NCI-H1694 (cell line): ENCODE measurements at places on chromosomes 13 and 19.
A peak's percentile ranks its signal among the peaks of the same experiment; 100 is the strongest.

- no peak for DNase-seq
Observed at GRCh38 chr13:26834646-26835045, 74.1 kb upstream of the GPR12 start.

GRCh38 chr19:16508546-16508945, 12.4 kb downstream of the C19orf44 start:
- DNase-seq, result no peak

GRCh38 chr13:27120811-27121210, 50.8 kb downstream of the USP12 start:
- DNase-seq, result no peak

DNA sequence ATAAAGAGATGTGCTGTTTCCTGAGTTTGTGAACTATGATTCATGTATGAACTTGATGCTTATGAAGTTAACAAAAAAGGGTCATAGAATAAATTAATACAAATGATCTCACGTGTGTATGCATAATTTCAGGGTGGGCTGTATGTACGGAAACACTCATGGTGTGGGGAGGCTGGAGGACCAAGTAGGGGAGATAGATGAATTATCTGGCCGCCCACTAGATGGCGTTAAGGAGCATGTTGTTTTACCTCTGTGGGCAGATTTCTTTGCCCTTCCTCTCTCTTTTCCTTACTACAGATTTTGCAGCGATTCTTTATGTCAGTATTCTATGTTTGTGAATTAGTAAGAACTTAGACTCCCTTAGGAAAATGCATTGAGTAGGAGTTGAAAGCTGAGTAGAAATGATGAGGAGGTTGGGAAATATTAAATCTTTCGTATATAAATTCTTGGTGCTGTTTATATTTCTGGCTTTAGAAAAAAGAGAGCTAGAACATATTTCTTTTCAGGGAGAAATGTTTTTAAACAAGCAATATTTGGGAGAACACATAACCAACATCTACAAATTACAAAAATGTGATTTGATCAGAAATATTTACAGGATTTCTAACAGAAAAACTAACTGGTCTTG, 47.4 kb upstream of the TMTC4 start:
- DNase-seq, result peak; percentile 87

GRCh38 chr19:33430674-33431277, 57.3 kb downstream of the CEBPG start:
- DNase-seq, result peak; percentile 78

DNA sequence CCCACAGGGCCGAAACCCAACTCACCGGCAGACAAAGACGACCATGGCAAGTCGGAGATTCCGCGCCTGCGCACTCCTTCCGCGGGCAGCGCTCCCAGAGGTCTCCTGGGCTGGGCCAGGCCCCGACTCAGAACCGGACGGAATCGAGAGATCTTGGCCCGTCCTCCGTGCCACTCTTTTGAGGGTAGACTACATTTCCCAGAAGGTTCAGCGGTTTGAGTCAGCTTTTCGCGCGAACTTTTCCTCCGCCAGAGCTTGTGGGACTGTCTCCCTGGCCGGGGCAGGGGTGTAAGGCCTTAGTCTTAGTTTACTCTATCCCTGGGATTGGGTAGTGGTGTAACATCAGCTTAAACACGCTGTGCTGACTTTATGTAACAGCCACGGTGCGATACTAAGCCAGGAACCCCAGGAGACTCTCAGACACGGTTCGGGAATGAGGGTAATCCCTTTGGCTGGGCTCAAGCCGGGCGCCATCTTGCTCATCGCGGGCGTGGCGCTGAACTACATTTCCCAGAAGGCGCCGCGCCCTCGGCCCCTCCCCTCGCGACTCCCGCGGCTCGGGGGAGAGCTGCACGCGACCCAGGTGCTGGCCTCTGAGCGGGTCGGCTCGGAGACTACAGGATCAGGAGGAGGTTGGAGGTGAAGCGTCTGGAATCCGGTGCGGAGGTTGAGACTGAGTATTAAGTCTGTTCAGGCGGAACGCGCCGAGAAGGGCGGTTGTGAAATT, at the start of gene ZNF260:
ZNF260 (minus strand) TSS at position 78 of the 727 bp plus-strand sequence. CDS start 13,033 bp downstream, outside the sequence.
- peak; percentile 95 for DNase-seq

GRCh38 chr13:107170270-107170931, 602.5 kb upstream of the ARGLU1 start:
- peak; percentile 8 for DNase-seq

GRCh38 chr13:30148786-30149185, 158.6 kb downstream of the KATNAL1 start:
- no peak for DNase-seq

GRCh38 chr13:66984241-66984640, 245.9 kb downstream of the PCDH9 start:
- DNase-seq, result no peak

GRCh38 chr19:41307090-41307875, 2.7 kb upstream of the CCDC97 start:
- DNase-seq, result no peak

DNA sequence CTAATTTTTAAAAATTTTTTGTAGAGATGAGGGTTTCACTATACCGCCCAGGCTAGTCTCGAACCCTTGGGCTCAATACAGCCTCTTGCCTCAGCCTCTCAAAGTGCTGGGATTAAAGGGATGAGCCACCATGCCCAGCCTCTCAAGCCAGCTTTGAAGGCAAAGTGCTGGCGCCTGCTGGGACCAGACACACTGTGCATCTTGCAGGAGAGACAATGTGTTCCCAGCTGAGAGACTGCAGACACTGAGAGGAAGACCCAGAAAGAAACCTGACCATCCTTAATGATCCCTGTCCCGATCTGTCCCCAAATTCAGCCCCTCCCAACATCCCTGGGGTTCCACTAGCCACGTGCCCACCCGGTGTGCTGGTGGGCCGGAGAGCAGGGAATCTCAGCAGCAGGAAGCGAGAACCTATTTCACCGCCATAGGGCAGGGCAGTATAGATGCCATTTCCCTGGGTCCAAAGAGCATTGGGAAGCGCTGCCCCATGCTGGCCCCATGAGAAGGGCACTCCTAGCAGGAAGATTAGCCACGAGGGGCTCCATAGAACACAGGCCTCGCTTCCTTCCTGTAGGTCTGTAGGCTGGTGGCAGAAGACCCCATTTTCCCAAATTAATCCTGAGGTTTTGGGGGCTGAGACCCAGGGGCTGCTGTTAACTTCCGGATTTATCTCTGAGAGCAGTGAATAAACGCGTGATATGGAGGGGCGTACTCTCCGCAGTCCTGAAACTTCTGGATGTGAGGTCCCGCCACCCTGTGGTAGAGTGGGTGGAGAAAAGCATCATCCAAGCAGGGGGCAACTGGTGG, 968 bp downstream of the RAVER1 start:
- DNase-seq, result no peak

- DNase-seq, result no peak
Observed at GRCh38 chr13:76732367-76732766, 153.8 kb downstream of the KCTD12 start.
